ENCODE measurements at places on chromosomes 6 and 20. TPM values are rescaled to one million over a fixed set of nuclear protein-coding genes. Genes with fewer than 3 reads are reported as not detected.

DNA sequence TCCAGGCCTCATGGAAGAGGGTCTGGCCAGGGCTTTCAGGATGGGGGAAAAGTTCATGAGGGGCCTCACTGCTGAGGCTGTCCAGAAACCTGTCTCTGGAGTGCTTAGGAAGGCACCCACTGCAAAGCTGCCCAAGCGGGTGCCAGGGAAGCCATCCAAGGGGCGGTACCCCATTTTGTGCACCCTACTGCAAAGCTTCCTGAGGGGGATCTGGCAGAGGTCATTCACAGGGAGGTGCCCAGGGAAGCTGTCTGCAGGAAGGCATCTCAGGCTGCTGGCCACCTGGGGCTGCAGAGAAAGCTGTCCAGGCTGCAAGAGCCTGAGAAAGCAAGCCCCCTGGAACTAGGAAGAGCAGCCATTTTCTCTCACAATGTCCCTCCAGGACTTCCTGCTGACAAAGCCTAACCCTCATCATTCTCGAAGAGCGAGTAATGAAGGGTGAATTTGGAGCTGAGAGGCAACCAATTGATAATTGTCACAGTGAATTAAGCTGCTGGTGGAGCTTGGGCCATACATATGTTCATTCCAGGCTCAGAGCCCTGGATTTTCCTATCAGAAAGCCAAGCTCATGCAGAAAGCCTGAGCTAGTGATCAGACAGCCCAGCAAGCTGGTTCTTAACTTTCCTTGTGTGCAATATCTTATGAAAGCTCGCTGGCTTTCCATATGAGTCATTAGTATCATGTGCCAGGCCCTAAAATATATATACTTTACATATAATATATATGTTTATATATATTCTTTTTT lies 62.2 kb upstream of the SLC22A16 start:
- DNase-seq, result no peak

- peak; percentile 9 for DNase-seq
Measured at GRCh38 chr6:170111141-170111664, 179.7 kb downstream of the DLL1 start.

GRCh38 chr6:46925563-46926253 lies 4.0 kb upstream of the ADGRF5 start:
- no peak for DNase-seq

GRCh38 chr20:11235058-11235457 lies 561.3 kb upstream of the JAG1 start:
- no peak for DNase-seq

DNA sequence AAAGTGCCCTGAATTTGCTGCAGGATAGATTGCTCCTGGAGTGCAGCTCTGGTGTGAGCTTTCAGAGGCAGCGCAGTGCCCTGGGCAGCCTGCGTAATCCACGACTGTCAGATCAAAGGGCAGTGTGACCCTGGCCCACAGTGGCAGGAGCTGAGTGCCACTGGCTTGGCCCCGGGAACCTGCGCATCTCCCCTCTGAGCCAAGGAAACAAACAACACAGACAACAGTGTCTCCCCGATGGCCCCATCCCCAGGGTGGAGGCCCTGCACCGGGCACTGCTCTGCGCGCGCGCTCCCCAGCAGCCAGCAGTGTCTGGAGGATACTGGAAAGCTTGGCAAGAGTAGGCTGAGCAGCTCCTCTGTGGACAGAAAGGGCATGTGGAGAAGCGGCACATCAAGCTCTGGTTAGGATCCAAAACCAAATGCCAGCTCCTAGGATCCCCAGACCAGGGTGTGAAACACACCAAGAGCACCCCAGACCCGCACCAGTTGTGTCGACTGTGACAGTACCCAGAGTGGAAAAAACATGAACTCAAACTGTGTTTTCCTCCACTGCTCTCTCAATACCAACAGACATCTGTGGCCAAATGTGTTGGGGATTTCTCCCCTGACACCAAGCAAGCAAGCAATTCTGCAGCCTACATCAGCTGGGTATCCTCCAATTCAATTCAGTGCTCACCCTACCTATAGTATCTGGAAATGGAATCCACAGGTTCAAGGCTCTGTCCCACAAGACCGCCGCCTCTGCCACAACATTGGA lies 26.7 kb downstream of the RBCK1 start:
- DNase-seq, result no peak

DNA sequence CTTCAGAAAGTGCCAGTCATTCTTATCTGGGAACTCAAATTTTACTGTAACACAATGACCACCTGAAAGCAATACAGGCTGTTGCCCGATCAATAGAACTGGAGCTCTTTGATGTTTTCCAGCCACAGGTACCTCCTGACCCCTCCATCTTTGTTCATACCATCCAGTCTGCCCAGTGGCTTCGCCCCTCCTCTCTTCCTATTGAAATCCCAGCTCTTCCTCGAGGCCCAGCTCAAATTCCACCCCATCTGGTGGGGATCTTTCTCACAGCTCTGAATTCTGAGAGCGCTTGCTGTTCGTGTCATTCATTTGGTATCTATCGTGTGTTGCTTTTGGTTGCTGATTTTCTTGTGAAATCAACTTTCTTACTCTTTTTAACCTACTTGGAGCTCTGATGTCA lies 87.9 kb upstream of the CNKSR3 start:
- no peak for DNase-seq

MCCD1 gene
- polyA plus RNA-seq, result not detected

SRMS gene
- polyA plus RNA-seq, result not detected

Data from heart left ventricle (tissue), 16 donors.